ENCODE measurements at places on chromosomes 11 and 22.

GRCh38 chr22:21779444-21779843, 43.9 kb upstream of the YPEL1 start:
- DNase-seq, result no peak

- no peak for DNase-seq
Observed at GRCh38 chr11:80168796-80169195, 728.0 kb upstream of the TENM4 start.

- DNase-seq, result no peak
Observed at GRCh38 chr11:112565551-112565950, 304.9 kb upstream of the PLET1 start.

DNA sequence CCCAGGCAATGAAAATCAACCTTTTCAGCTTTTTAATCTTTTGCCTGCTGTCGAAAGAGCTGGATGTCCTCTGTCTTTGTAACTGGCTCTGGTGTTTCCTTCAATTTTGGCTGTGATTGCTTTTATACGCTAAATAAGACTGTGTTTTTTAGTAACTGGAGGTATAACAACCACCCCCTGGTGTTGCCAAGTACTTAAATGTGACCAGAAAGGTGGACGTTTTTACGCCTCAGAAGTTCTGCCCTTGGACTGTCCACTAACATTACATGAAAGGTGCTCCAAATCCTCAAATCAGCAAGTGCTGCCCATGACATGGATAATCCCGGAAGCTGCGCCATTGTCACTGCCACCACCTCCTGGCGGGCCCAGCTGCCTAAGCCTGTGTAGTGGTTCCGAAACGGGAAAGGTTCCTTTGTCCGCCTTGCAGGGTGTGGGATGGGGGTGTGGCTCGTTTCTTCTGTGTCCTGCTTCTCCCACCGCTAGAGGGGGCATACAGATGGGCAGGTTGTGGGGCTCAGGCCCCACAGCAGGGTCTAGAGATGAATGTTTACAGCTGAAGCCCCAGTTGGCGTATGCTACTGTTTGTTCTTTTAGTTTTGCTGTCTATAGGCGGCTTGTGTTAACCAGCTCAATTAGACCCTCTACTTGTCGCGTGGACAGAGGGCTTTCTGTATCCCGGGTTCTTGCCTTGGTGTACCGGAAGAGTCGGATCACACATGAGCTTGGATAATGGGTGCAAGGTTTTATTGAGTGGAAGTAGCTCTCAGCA, 82.2 kb upstream of the SEPTIN5 start:
- DNase-seq, result no peak

- DNase-seq, result no peak
Observed at GRCh38 chr22:35069541-35069940, 3.6 kb downstream of the ISX start.

GRCh38 chr11:130087294-130087926, 17.7 kb downstream of the APLP2 start:
- DNase-seq, result no peak

DNA sequence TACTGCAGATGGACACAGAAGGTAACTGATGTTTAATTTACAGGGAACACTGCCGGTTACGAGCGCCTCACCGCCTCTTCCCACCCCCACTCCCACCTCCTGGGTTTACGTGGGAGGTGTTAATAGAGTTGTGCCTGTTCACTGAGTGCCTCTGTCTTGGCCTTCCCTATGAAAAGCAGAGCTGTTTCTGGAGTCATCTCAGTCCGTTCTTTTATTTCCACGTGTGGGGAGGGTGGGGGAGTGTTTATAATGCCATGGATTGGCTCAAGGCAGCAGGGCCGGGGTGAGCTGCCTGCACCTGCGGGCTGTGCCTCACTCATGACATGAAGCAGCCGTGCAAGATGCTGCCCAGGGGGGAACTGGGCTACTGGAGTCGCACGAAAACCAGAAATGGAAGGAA, 322.7 kb downstream of the CADM1 start:
- no peak for DNase-seq

- no peak for DNase-seq
Observed at GRCh38 chr11:64568041-64568571, 22.9 kb upstream of the SLC22A12 start.

- DNase-seq, result no peak
Observed at GRCh38 chr11:126578426-126578825, 222.9 kb downstream of the ST3GAL4 start.

GRCh38 chr11:27405134-27405533, 42.1 kb upstream of the CCDC34 start:
- DNase-seq, result no peak

GRCh38 chr11:109973486-109973885, 119.7 kb upstream of the ZC3H12C start:
- no peak for DNase-seq

- no peak for DNase-seq
Observed at GRCh38 chr11:40825201-40825834, 634.1 kb downstream of the LRRC4C start.
